Left lung (tissue), 14 donors: ENCODE measurements at places on chromosomes 12 and 14. TPM values are rescaled to one million over a fixed set of nuclear protein-coding genes. Genes with fewer than 3 reads are reported as not detected.

Gene CHFR
- polyA plus RNA-seq, result 21.0 TPM

Gene TCL1B
- not detected for polyA plus RNA-seq

Gene EFCAB11
- 11.4 TPM for polyA plus RNA-seq

Gene VASH1
- polyA plus RNA-seq, result 38.9 TPM

Gene SOAT2
- polyA plus RNA-seq, result 0.20 TPM

Gene IFNG
- 0.18 TPM for polyA plus RNA-seq

Gene TRHDE
- 2.7 TPM for polyA plus RNA-seq

Gene CD69
- polyA plus RNA-seq, result 4.2 TPM

Gene IGFBP6
- 16.6 TPM for polyA plus RNA-seq

Gene CCDC92
- 68.7 TPM for polyA plus RNA-seq

Gene CBLN3
- 2.2 TPM for polyA plus RNA-seq

Gene SERPINA6
- not detected for polyA plus RNA-seq

Gene FAIM2
- 0.61 TPM for polyA plus RNA-seq

Gene RNASE4
- polyA plus RNA-seq, result 6.3 TPM

Gene SPTB
- polyA plus RNA-seq, result 3.6 TPM

Gene RASSF8
- 42.3 TPM for polyA plus RNA-seq

Gene CLEC4A
- polyA plus RNA-seq, result 2.6 TPM

Gene COCH
- 1.4 TPM for polyA plus RNA-seq

Gene ORMDL2
- 22.4 TPM for polyA plus RNA-seq

Gene EPYC
- not detected for polyA plus RNA-seq

Gene GPR162
- polyA plus RNA-seq, result 14.5 TPM

Gene RASSF9
- polyA plus RNA-seq, result 16.5 TPM

Gene KLRC3
- 0.25 TPM for polyA plus RNA-seq

Gene PRR4
- 12.3 TPM for polyA plus RNA-seq

Gene GLIPR1
- polyA plus RNA-seq, result 16.2 TPM

Gene KCNA5
- 1.1 TPM for polyA plus RNA-seq

Gene KRT80
- 0.69 TPM for polyA plus RNA-seq

Gene STAC3
- polyA plus RNA-seq, result 4.1 TPM

Gene PARPBP
- polyA plus RNA-seq, result 14.7 TPM

Gene DTX1
- 3.7 TPM for polyA plus RNA-seq

Gene B4GALNT1
- 1.8 TPM for polyA plus RNA-seq

Gene SMIM41
- polyA plus RNA-seq, result 2.9 TPM

Gene TRIAP1
- 35.1 TPM for polyA plus RNA-seq

Gene GALC
- 31.0 TPM for polyA plus RNA-seq

Gene ADAMTS20
- polyA plus RNA-seq, result 0.23 TPM

Gene SLC6A12
- 0.52 TPM for polyA plus RNA-seq

Gene RNFT2
- 3.9 TPM for polyA plus RNA-seq

Gene KLRK1
- polyA plus RNA-seq, result 1.0 TPM

Gene TMTC2
- 26.9 TPM for polyA plus RNA-seq

Gene ANKRD33
- 0.13 TPM for polyA plus RNA-seq

Gene PKP2
- polyA plus RNA-seq, result 6.7 TPM

Gene CCND2
- 45.6 TPM for polyA plus RNA-seq

Gene SLC17A8
- polyA plus RNA-seq, result 2.3 TPM

Gene DCN
- 2,019 TPM for polyA plus RNA-seq

Gene SLC8A3
- 11.0 TPM for polyA plus RNA-seq

Gene LPAR5
- polyA plus RNA-seq, result 1.8 TPM

Gene CFAP73
- polyA plus RNA-seq, result 0.66 TPM

Gene TAPBPL
- 22.1 TPM for polyA plus RNA-seq

Gene CCDC197
- polyA plus RNA-seq, result not detected

Gene C12orf42
- polyA plus RNA-seq, result 0.11 TPM

Gene C12orf54
- polyA plus RNA-seq, result 0.94 TPM

Gene PRPH
- 1.1 TPM for polyA plus RNA-seq

Gene AHNAK2
- 1.4 TPM for polyA plus RNA-seq

Gene NUBPL
- polyA plus RNA-seq, result 16.8 TPM

Gene GAS2L3
- 17.0 TPM for polyA plus RNA-seq

Gene IGF1
- 19.9 TPM for polyA plus RNA-seq

Gene KRT72
- 0.08 TPM for polyA plus RNA-seq

Gene TSPAN19
- 2.3 TPM for polyA plus RNA-seq

Gene CMTM5
- 4.1 TPM for polyA plus RNA-seq

Gene MIP
- polyA plus RNA-seq, result not detected
